Stimulated activated CD8-positive, alpha-beta memory T cell treated with anti-CD3 and anti-CD28 coated beads, Interleukin-12 subunit alpha, Interleukin-12 subunit beta, amount 100 ng/mL, for 4 hours (primary cell): ENCODE measurements at places on chromosomes 5 and 9.

DNA sequence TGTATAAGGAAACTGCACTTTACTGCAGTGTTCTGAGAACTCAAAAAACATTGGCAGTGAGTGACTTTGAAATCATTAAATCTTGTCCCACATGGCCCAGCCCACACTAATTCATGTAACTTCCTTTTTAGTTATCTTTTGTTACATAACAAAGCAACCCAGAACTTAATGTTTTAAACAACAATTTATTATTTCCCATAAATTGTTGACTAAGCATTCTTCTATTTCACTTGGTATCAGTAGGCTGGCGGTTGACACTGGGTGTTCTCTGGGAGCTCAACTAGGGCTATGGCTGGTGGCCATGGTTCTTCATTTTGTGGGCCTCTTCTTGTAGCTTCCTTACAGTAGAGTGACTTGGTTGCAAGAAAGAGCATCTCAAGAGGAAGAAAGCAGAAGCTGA, 278.4 kb downstream of the RASEF start:
- DNase-seq: no peak

DNA sequence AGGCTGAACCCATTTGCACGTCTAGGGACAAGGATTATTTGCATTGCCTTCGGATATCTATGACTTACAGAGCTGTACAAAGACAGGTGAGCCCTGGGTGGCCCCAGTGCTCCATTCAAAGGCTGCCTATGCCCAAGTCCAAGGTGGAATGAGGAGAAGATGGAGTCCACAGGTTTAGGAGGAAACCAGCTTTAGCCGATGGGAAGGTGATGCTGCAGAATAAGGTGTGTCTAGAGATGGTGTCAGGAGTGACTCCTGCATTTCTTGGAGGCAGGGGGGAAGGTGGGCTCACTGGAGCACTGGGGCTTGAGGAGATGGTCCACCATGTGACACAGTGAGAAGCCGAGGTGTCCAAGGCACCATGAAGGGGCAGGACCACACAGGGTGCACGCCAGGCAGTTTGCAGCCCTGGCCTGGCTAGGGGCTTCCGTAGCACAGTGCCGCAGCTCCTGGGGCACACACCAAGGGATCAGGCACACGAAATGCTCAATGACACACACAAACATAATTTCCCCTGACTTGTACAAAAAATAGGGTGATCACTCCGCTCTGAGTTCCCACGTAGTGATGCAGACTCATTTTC, 32.1 kb downstream of the SEMA4D start:
- DNase-seq: no peak

DNA sequence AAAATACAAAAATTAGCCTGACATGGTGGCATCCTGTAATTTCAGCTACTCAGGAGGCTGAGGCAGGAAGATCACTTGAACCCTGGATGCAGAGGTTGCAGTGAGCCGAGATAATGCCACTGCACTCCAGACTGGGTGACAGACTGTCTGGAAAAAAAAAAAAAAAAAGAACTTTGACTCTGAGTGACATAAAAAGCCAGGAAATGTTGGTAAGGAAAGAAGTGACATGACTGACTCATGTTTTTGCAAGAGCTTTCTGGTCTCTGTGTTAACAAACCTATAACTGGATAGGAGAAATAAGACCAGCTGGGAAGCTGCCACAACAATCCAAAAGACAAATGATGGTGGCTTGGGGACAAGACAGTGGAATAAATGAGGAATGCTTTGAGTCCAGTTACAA, 272.1 kb downstream of the HINT1 start:
- DNase-seq: no peak

DNA sequence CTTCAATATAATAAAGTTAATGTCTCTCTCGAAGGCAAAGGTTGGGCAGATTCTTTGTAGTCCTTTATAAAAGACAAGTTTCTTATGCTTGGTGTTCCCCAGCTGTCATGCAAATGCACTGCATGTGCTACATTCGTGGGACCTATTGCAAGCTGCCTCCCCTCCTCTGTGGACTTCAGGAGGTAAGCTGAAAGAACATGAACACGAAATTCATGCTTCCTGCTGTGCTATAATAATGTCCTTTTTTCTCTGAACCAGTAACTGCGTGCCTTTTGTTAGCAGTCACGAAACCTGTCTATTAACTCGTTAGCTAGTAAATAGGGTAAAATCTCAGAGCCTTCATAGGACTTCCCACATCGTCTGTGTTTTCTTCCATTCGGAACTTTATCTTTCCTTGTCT, 363.5 kb downstream of the CDH9 start:
- DNase-seq: no peak

GRCh38 chr5:24904981-24905517, 260.3 kb upstream of the CDH10 start:
- no peak for DNase-seq

DNA sequence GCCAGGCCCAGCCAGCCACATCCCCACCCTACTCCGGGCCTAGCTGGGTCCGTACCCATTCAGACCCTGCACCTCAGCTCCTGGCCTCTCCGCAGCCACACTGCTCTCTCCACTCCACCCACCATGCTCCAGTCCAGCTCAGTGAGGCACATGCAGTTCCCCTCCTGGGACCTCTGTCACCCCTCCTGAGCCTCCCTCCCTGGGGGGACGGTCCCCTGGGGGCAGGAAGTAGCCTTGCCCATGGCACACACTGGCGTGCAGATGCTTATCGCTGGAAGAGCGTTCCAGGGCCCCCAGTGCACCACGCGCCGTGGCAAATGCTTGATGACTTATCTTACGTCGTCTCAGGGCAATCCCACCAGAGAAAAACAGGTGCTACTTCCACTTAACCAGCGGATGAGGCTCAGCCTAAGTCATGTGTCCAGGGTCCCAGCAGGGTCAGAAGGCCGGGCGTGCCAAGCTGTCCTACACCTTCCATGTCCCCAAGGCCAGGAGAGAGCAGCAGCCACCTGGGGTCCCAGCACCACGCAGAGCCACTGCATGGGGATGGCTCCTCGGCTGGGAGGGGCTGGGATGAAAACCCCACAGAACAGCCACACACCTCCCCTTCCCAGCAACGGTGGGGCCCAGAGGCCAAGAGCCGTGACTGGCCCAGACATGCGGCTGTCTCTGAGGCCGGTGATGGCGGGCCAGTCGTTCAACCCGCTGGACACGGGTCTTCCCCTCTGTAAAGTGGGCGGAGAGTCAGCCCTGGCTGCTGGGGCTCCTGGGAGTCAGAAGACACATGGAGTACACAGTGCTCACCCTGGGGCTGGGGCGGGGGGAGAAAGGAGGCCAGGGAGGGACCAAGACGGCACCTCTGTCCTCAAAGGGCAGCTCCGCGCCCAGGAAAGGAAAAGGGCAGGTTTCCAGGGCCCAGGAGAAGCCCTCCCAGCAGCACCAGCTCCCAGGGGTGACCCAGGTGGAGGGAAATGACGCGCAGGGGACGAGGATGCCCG, 2.6 kb upstream of the CCDC187 start:
- no peak for DNase-seq

DNA sequence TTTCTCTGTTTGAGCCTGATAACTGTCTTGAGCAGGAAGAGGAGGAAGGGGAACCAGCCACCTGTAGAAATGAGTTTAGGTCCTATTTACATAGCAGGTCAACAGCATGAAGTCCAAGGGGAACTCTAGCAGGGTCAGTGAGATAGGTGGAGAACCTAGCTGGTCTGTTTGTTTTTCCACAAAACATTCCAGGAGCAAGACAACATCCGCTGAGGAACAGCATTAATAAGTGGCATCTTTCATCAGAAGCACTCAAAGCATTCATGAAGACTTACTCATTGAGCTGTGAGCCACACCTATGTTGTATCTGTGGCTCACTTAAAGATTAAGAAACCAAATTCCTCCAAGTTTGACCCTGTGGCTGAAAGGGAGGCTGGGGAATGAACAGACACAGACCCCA, 115.9 kb downstream of the ACTBL2 start:
- no peak for DNase-seq

- DNase-seq: no peak
These were observed 76.0 kb upstream of the IFNE start for GRCh38 chr9:21558079-21558478.

DNA sequence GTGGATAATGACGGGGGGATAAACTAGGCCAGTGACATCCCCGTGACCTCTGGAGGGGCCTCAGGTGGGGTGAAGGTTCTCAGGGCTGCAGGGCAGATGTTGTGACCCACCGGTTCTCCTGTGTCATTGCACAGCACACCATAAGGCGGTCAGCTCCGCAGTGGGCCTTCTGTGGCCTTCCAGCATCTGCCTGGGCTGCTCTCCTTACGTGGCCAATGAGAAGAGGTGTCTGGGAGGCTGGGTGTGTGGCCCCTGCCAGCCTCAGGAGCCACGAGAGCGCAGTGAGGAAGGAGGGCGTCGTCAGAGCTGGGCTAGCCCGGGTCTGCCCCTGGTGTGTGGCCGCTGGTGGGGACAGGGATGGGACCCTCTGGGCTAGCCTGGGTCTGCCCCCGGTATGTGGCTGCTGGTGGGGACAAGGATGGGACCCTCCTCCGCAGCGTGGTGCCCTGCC, 48.7 kb downstream of the COL5A1 start:
- no peak for DNase-seq

- DNase-seq: no peak
These were observed 138.3 kb upstream of the SMIM23 start for GRCh38 chr5:171647043-171647903.

DNA sequence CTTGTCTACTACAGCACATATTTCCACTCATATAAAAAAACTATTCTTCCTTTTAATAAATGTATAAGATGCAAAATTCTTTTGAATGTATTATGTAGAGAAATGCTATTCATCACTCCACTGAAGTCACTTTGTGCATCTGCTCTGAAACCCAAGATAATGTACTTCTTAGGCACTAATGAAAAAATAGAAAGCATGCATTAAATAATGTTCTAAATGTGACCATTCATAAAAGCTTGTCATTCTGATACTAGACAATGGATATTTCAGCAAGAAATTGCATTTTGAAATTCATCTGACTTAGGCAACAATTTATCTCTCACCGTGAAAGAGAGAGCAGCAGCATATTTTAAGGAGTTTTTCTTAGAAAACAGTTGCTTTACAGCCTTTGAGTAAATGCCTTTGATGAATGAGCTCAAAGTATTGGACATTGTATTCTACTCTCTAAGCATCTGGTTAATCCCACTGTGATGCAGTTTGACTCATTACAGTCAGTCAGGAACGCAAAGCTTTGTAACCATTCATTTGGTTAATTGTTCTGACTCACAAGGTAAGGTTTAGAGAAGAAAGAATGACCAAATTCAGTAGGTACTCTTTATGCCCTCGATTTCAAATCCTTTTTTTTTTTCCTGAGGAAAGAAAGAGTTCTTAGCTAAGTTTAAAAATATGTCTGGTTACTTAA, 2233.8 kb upstream of the C9orf72 start:
- DNase-seq: no peak
